ENCODE measurements at places on chromosomes 11 and 22. TPM values are rescaled to one million over a fixed set of nuclear protein-coding genes. Genes with fewer than 3 reads are reported as not detected.

TMA7B gene
- not detected for total RNA-seq

SYCE3 gene
- total RNA-seq = not detected

SGSM1 gene
- total RNA-seq = 0.07 TPM

RFPL2 gene
- not detected for total RNA-seq

YPEL1 gene
- total RNA-seq = under 0.01 TPM

OR4D5 gene
- total RNA-seq = not detected

DRD4 gene
- 0.07 TPM for total RNA-seq

KRTAP5-10 gene
- total RNA-seq = not detected

GLYATL2 gene
- under 0.01 TPM for total RNA-seq

CCDC116 gene
- 0.07 TPM for total RNA-seq

ARFIP2 gene
- total RNA-seq = 46.9 TPM

DNHD1 gene
- 7.3 TPM for total RNA-seq

MRPL48 gene
- total RNA-seq = 41.0 TPM

TNNI2 gene
- under 0.01 TPM for total RNA-seq

STX3 gene
- 56.0 TPM for total RNA-seq

TALDO1 gene
- total RNA-seq = 220 TPM

USH1C gene
- not detected for total RNA-seq

OR10A2 gene
- not detected for total RNA-seq

CABP7 gene
- total RNA-seq = not detected

APOC3 gene
- not detected for total RNA-seq

ALX4 gene
- total RNA-seq = not detected

CCDC87 gene
- total RNA-seq = 0.21 TPM

IGF2 gene
- total RNA-seq = 0.07 TPM

PTPN5 gene
- total RNA-seq = not detected

BCL2L13 gene
- 65.3 TPM for total RNA-seq

FAM181B gene
- 1.4 TPM for total RNA-seq

OR5P2 gene
- total RNA-seq = under 0.01 TPM

CECR2 gene
- total RNA-seq = 0.07 TPM

TMEM86A gene
- 3.8 TPM for total RNA-seq

KRTAP5-11 gene
- not detected for total RNA-seq

MMP1 gene
- 150 TPM for total RNA-seq

RIMBP3C gene
- not detected for total RNA-seq

CCDC89 gene
- 0.14 TPM for total RNA-seq

SMC1B gene
- total RNA-seq = not detected

RPS6KA4 gene
- total RNA-seq = 44.1 TPM

CCDC15 gene
- 3.1 TPM for total RNA-seq

SEC14L6 gene
- total RNA-seq = not detected

SPON1 gene
- not detected for total RNA-seq

LRP4 gene
- total RNA-seq = 21.6 TPM

Data from nasal cavity respiratory epithelium epithelial cell of viscerocranial mucosa (primary cell).